ENCODE measurements at places on chromosomes 3 and 15.

- DNase-seq: no peak
Observed at GRCh38 chr15:46523701-46524100, 888.9 kb downstream of the SQOR start.

- no peak for DNase-seq
Observed at GRCh38 chr3:47260605-47261004, 22.0 kb downstream of the KIF9 start.

- no peak for DNase-seq
Observed at GRCh38 chr3:64595253-64595694, 92.5 kb downstream of the ADAMTS9 start.

DNA sequence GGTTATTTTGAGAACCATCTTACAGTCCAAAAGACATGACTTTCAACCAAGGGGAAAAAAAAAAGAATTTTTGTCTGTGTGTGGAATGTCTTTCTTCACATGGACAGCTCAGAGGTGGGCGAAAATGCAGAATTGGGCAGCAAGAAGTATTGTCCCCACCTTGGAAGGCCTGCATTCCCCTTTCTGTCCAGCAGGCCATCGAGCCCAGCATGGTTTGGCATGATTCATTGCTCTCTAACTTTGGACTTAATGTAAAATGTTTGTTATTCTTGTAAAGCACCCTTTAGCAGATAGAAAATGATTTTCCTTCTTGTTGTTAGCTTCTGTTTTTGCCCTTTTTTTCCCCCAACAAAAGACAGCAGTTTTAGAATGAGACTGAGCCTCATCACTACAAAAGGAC is 12.4 kb downstream of the MYO1E start:
- DNase-seq: no peak

DNA sequence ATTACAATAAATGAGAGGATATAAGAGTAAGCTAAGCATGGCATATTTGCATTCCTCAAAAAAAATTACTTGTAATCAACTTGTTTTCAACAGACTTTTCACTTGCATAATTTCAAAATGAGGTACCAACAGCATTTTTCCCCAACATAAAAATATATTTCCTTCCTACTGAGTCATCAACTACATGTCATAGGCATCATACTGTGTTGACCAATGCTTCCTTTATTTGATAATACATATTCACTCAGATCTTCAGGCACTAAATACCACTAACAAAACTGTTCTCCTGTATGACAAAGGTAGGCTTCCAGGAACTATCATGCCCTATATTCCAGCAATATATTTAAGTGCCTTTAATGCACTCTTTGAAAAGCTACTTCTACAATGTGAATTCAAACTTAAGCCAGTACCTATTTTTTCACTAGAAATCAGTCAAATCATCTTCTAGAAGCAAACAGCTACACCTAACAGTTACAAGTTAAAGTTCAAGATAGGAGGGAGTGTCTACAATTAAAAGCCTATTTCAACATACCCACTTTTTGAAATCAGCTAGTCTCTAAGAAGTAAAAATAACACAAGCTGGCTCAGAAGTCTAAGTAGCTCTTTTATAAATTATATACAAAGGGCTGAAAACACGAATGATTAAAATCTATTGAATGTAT is 11.3 kb downstream of the ADAM10 start:
- no peak for DNase-seq

- DNase-seq: no peak
Observed at GRCh38 chr3:114879059-114880031, 267.7 kb downstream of the ZBTB20 start.

GRCh38 chr3:150169330-150169940 is 198.7 kb upstream of the PFN2 start:
- DNase-seq: no peak

DNA sequence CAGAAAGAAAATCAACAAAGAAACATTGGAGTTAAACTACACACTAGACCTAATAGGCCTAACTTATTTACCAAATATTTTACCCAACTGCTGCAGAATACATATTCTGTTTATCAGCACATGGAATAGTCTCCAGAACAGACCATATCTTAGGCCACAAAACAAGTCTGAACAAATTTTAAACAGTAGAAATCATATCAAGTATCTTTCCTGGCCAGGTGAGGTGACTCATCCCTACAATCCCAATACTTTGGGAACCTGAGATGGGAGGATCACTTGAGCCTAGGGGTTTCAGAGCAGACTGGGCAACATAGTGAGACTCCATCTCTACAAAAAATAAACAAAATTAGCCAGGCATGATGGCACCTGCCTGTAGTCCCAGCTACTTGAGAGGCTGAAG is 18.1 kb upstream of the KPNA4 start:
- no peak for DNase-seq

GRCh38 chr3:184740509-184741258 is 28.8 kb upstream of the MAGEF1 start:
- DNase-seq: no peak

- DNase-seq: no peak
Observed at GRCh38 chr15:44145495-44145894, 49.6 kb downstream of the FRMD5 start.

GRCh38 chr3:107710851-107711250 is 188.1 kb downstream of the BBX start:
- DNase-seq: no peak

DNA sequence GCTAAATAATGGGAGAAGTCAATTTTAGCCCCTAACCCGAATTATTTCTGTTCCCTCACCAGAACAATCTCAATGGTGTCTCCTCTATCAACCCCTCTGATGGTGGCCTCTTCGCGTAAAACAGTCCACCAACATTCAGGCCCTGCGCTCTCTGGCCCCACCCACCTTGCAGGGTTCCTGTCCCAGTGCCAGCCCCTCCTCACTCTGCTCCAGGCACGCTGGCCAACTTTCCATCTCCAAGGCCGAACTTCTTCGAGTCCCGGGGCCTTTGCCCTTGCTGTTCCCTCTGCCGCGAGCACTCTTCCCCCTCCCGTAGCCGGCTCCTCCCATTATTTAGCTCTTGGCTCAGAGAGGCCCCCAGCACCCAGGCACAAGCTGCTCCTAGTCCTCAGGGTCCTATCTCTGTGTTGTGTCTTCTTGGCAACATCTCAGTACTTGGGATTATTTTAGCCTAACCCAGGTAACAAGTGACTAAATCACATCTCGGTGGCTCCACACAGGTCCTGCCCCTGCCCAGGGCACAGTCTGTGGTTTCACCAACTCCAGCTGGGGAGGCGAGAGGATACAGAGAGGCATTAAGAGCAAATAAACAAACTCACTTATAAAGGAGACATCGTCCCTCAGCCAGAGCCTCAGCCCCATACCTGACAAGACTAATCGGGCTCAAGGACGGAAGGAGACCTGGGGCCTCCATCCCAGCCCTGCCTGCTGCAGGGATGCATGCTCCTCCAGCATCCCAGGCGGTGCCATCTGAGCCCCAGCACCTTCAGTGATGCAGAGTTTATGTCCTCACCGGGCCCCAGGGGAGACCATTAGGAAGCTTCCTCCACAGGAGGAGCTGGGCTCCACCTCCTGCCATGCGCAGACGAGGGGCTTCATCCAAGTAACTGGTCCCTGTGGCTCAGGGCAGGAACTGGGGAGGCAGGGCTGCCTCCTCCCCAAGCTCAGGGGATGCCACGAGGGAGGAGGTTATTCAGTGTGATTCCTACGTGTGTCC is 19.7 kb upstream of the IQSEC1 start:
- no peak for DNase-seq

DNA sequence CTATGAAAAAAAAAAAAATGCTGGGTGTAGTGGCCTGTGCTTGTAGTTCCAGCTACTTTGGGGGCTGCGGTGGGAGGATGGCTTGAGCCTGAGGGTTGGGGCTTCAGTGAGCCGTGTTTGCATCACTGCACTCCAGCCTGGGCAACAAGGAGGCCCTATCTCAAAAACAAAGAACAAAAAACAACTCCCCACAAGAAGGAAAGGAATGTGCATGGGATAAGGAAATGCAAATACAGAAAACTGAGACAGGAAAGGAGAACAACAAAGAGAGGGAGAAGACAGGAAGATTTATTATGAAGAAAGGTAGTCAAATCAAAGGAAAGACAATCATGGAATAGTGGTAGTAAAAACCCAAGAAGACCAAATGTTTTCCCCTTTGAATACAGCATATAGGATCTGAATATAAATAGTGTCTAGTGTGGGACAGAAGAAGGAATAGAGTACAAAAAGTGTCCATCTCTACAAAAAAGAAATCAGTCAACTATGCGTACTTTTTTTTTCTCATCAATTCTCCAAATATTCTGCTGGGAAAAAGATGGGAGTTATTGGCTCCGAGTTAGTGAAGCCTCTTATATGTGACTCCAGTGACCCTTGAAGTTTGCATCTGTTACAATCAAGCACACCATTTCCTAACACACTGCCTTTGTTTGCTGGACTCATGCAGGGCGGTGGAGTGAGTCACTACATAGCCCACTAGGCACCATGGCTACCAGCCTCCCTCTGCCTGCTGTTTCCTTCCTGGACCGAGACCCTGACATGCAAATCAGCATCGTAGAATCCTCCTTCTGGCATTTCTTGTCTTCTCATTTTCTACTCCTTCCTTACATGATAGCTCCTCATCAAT is 101.2 kb upstream of the PTX3 start:
- no peak for DNase-seq

GRCh38 chr3:173221010-173221409 is 80.0 kb upstream of the SPATA16 start:
- DNase-seq: no peak

GRCh38 chr15:45719490-45719889 is 84.7 kb downstream of the SQOR start:
- no peak for DNase-seq

DNA sequence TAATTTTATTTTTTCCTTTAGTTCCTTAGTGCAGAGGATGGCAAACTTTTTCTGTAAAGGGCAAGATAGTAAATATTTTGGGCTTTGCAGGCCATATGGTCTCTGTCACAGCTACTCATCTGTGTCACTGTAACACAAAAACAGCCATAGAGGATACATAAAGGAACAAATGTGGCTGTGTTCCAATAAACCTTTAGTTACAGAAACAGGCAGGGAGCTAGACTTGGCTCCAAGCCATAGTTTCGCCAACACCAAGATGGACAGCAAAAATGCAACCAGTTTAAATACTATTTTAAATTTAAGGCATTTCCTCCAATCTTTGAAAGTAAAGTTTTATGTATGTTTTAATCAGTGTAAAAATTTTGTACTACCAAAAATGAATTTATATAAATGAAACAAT is 753.4 kb downstream of the FHIT start:
- DNase-seq: no peak

- peak; percentile 12 for DNase-seq
Observed at GRCh38 chr3:189001559-189001958, 170.2 kb upstream of the TPRG1 start.

GRCh38 chr15:46365572-46365971 is 730.7 kb downstream of the SQOR start:
- no peak for DNase-seq

DNA sequence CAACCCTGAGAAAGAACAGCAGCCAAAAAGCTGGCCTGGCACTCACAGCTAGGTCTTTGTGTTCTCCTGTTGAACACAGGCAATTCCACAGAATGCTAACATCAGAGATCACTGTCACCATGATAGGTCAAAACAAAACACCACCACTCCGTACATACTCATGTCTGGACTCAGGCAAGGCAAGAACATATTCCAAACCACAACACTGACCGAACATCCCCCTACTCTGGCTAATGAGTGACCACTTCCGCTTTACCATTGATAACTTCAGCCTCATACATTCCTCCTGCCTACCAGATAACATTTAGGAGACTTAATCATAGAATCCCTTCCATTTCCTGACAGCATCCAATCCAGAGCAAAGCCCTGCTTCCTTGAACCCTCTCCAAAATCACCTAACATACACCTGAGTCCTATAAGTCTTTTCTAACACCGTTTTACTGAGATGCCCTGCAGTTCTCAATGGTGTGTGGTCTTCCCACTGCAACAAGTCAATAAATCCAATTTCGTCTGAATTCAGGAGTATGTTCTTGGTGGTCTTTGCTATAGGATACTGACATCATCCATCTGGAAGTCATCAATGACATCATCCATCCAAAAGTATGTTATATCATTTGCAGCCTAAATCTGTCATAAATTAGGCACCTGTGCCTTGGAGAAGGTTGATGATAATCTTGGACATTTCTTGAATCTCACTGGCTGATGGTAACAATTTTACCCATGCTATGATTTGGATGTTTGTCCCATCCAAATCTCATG is 23.7 kb downstream of the RIOX2 start:
- DNase-seq: no peak

- no peak for DNase-seq
Observed at GRCh38 chr3:23550402-23550801, 255.4 kb upstream of the UBE2E1 start.

GRCh38 chr15:92092289-92093105 is 239.0 kb downstream of the SLCO3A1 start:
- DNase-seq: no peak

- no peak for DNase-seq
Observed at GRCh38 chr3:46383951-46384330, 13.2 kb downstream of the CCR5 start.

DNA sequence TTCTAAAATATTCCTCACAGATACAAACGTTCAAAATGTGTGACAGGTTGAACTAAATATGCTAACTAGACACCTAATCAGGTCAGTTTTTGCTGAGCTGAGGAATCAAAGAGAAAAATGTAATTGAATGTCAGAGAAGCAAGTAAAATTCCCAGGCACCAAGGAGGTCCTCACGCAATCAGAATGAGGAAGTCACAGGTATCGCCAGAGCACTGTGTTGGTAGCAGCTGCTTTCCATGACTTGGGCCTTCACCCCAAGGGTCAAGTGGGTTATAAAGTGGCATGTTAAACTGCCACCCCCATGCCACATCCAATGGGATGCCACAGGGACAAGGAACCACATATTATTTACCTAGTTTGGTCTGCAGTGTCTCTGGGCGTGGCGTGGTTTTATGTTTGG is 125.0 kb downstream of the TFG start:
- no peak for DNase-seq

- no peak for DNase-seq
Observed at GRCh38 chr3:151900460-151900859, 27.0 kb downstream of the SUCNR1 start.

DNA sequence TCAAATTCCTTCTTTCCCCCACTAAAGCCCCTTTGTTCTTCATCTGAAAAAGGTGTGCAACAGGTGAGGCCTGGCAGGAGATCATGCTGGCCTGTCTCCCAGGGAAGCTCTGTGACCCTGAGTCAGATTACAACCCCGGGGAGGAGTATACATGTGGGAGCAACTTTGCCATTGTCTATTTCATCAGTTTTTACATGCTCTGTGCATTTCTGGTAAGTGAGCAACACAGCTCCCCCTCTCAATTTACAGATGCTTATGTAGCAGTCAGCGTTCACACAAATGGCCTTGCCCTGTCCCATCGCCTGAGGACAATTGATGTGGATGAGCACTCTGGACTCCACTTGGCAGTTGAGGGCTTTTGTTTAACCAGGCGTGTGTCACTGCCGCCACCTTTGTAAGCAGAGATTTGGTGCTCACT is 70.4 kb downstream of the CHDH start:
- no peak for DNase-seq

- DNase-seq: no peak
Observed at GRCh38 chr15:82951472-82952157, 905 bp downstream of the HOMER2 start.

All from Panc1 (cell line).